ENCODE measurements at places on chromosomes 13 and 19. TPM values are rescaled to one million over a fixed set of nuclear protein-coding genes. Genes with fewer than 3 reads are reported as not detected.

DNASE2 gene
- total RNA-seq: 42.4 TPM

GIPR gene
- not detected for total RNA-seq

FFAR2 gene
- total RNA-seq: not detected

RNF6 gene
- total RNA-seq: 19.9 TPM

CD70 gene
- total RNA-seq: not detected

CGB2 gene
- total RNA-seq: not detected

C19orf73 gene
- 12.3 TPM for total RNA-seq

RETN gene
- not detected for total RNA-seq

TEX29 gene
- total RNA-seq: not detected

WDR87 gene
- total RNA-seq: not detected

ZNF541 gene
- total RNA-seq: not detected

NOVA2 gene
- total RNA-seq: under 0.01 TPM

C19orf38 gene
- 1.4 TPM for total RNA-seq

FSD1 gene
- total RNA-seq: 7.1 TPM

LIN7B gene
- total RNA-seq: 9.8 TPM

DMWD gene
- total RNA-seq: 27.6 TPM

SLITRK5 gene
- total RNA-seq: under 0.01 TPM

KLF1 gene
- total RNA-seq: not detected

SLC25A15 gene
- total RNA-seq: 10.6 TPM

SLC10A2 gene
- total RNA-seq: not detected

FBN3 gene
- total RNA-seq: not detected

CEACAM19 gene
- total RNA-seq: 1.4 TPM

DMKN gene
- 37.0 TPM for total RNA-seq

IRS2 gene
- 49.7 TPM for total RNA-seq

SHD gene
- not detected for total RNA-seq

RASGRP4 gene
- total RNA-seq: 0.12 TPM

ZNF880 gene
- 11.6 TPM for total RNA-seq

ETV2 gene
- 3.4 TPM for total RNA-seq
